ENCODE measurements at places on chromosomes 3 and 15. TPM values are rescaled to one million over a fixed set of nuclear protein-coding genes. Genes with fewer than 3 reads are reported as not detected.

Gene RBP2
- not detected for total RNA-seq

Gene MAGEL2
- not detected for total RNA-seq

Gene PIGBOS1
- total RNA-seq, result 28.2 TPM

Gene SLC12A1
- not detected for total RNA-seq

Gene ANKRD34C
- total RNA-seq, result not detected

Gene IDH3A
- total RNA-seq, result 81.2 TPM

Gene THRB
- total RNA-seq, result 1.8 TPM

Gene PLA2G4E
- total RNA-seq, result not detected

Gene CCDC39
- total RNA-seq, result not detected

Gene RLBP1
- total RNA-seq, result not detected

Gene RARRES1
- 9.2 TPM for total RNA-seq

Gene CAV3
- total RNA-seq, result not detected

Gene SCG3
- total RNA-seq, result not detected

Gene MEX3B
- 4.0 TPM for total RNA-seq

Gene GOLGA6L10
- 0.38 TPM for total RNA-seq

Gene RASGRP1
- 0.40 TPM for total RNA-seq

Gene CSPG4
- total RNA-seq, result 0.07 TPM

Gene CISH
- 0.69 TPM for total RNA-seq

Gene NR2E3
- total RNA-seq, result 0.15 TPM

Gene MRAS
- 12.2 TPM for total RNA-seq

Gene REC114
- total RNA-seq, result not detected

Gene UBAP1L
- 0.48 TPM for total RNA-seq

Gene MESP1
- total RNA-seq, result 6.8 TPM

Gene CHRNA3
- 0.35 TPM for total RNA-seq

Gene ACSBG1
- total RNA-seq, result 0.39 TPM

Gene NOX5
- total RNA-seq, result 0.30 TPM

Gene CHRNA7
- total RNA-seq, result 4.1 TPM

Gene BTLA
- not detected for total RNA-seq

Gene CASR
- not detected for total RNA-seq

Gene B2M
- total RNA-seq, result 409 TPM

Gene MINDY4B
- not detected for total RNA-seq

Gene PIGZ
- 1.6 TPM for total RNA-seq

Gene SLC9C1
- total RNA-seq, result not detected

Gene C3orf80
- total RNA-seq, result 2.1 TPM

Data from A549 treated with RU486 at 1 μM for 4 hours (cell line).